ENCODE measurements at places on chromosomes 6 and 20.

GRCh38 chr6:164897523-164898235 lies 411.7 kb downstream of the C6orf118 start:
- DNase-seq: no peak

DNA sequence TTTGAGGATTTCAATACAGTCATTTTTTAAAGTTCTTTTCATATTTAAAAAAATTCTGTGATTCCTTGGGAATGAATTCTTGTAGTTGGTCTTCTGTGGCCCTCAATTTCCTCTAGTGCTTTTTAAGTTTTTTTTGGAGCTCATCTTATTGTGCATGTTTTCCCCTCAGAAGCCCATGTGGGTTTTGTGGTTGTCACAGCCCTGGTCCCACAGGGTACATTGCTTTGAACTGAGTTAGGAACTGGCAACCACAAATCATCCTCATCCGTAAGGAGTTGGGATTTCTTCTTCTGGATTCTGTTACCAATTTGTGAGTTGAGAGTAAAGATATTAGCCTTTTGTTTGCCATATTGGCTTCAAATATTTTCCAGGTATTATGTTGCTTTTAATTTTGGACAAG lies 89.9 kb downstream of the AKAP7 start:
- no peak for DNase-seq

DNA sequence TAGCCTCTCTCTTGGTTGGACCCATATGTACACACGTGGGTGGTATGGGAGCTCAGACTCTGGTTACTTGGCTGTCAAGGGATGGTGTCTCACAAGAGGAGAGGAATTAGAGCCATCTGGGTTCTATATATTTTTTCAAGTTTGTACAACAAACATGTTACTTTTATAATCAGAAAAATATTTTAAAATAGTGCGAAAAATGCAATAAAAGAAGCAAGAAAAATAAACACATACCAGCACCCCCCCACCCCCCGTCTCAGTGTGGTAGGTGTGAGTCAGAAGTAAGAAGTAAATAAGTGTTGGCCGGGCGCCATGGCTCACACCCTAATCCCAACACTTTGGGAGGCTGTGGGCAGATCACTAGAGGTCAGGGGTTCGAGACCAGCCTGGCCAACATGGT lies 2.1 kb upstream of the TIAM2 start:
- DNase-seq: no peak

GRCh38 chr20:8963330-8963729 lies 105.6 kb upstream of the PLCB4 start:
- no peak for DNase-seq

DNA sequence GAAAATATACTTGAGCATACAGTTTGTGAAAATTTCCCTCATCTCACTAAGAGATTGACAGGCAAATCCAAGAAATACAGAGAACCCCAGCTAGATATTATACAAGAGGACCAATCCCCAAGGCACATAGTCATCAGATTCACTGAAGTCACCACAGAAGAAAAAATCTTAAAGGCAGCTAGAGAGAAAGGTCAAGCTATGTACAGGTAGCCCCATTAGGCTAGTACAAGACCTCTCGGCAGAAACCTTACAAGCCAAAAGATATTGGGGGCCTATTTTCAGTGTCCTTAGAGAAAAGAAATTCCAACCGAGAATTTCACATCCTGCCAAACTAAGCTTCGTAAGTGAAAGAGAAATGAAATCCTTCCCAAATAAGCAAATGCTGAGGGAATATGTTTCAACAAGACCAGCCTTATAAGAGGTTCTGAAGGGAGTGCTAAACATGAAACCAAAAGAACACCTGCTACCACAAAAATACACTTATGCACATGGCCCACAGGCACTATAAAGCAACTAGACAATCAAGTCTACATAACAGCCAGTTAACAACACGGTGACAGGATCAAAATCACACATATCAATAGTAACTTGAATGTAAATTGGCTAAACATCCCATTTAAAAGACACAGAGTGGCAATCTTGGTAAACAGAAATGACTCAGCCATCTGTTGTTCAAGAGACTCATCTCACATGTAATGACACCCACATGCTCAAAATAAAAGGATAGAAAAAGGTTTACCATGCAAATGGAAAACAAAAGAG lies 96.3 kb downstream of the FHL5 start:
- no peak for DNase-seq

GRCh38 chr6:163335671-163336545 lies 78.6 kb upstream of the QKI start:
- DNase-seq: no peak

DNA sequence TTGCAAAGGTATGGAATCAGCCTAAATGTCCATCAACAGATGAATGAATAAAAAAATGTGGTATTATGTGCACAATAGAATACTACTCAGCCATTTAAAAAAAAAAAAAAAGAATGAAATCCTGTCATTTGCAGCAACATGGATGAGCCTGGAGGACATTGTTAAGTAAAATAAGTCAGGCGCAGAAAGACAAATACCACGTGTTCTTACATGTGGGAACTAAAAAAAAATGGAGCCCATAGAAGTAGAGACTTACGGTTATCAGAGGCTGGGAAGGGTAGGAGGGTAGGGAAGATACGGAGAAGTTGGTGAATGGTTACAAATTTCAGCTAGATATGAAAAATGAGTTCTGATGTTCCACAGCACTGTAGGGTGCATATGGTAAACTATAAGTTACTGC lies 97.2 kb upstream of the SIRPG start:
- DNase-seq: no peak

GRCh38 chr6:44010411-44011349 lies 116.6 kb downstream of the MRPL14 start:
- peak; percentile 99 for DNase-seq

DNA sequence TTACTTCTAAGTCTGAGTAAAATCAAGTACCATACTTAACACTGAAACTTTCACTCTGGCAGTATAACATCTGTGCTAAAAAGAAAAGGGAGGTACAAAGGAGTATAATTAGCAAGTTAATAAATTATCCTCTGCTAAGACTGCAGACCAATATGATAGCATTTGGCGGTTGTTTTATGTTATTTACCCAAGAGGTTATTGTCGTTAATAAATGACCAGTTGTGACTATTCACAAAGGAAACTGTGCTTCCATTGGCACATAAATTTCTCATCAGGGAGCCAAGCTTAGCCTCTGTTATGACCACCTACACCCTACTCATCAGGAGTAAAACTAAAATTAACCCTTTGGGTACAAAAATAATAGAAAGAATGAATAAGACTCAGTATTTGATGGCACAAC lies 86.5 kb downstream of the CRYBG1 start:
- DNase-seq: no peak

- DNase-seq: peak; percentile 55
Measured at GRCh38 chr6:112636650-112637262, 289.6 kb downstream of the RFPL4B start.

- DNase-seq: no peak
Measured at GRCh38 chr6:138570725-138571029, 71.4 kb upstream of the NHSL1 start.

GRCh38 chr20:56223352-56223751 lies 25.2 kb upstream of the MC3R start:
- DNase-seq: no peak

Data from AG04449 (cell line).